ENCODE measurements at places on chromosomes 6 and 20.

GRCh38 chr6:42911171-42912021 lies 4.5 kb upstream of the PTCRA start:
- DNase-seq, result no peak

GRCh38 chr20:48651960-48652359 lies 175.8 kb downstream of the PREX1 start:
- no peak for DNase-seq

GRCh38 chr6:21436625-21437024 lies 156.9 kb upstream of the SOX4 start:
- DNase-seq, result no peak

DNA sequence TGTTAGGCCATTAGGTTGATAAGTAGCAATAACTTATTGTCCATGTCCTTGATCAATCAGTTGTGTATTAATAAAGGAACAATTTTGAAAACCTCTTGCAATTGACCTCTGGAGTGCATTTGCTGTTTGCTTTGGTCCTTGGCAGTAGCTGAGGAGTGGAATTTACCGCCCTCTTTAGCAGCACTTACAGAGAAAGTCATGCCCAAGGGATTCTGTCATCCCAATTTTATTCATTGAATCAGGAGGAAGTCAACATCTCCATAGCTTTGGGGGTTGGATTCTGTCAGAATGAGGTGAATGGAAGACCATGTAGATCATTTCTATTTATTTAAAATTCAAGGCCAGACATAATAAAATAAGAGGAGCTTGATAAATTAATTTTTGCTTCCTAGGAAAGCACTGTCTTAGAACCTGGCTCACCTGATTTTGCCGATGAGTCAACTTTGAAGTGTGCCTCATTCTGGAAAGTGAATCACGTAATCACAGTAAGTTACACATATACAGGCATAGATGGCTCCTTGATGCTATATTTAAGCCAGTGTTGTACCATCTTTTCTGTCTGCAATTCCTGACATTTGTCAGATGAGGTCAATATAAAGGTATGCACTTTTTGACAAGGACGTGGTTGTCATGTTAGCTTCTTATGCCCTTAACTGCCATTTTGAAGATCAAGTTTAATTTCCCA lies 128.7 kb upstream of the MLIP start:
- DNase-seq, result no peak

DNA sequence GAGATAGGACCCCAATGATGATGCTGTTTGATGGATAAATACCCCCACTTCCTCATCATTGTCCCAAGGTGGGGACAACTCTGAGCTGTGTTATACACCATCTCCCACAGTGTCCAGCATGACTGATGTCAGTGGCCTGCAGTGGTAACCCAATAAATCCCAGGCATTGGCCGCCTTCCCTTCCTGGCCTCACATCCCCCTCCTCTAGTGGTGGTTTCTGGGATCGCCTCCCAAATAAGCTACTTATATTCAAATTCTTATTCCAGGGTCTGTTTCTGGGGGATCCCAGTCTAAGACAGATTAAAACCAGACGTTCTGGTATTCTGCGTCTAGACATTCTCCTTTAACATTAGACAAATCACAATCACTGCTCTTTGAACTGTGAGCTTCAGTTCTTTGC lies 90.6 kb downstream of the SCP2D1 start:
- no peak for DNase-seq

DNA sequence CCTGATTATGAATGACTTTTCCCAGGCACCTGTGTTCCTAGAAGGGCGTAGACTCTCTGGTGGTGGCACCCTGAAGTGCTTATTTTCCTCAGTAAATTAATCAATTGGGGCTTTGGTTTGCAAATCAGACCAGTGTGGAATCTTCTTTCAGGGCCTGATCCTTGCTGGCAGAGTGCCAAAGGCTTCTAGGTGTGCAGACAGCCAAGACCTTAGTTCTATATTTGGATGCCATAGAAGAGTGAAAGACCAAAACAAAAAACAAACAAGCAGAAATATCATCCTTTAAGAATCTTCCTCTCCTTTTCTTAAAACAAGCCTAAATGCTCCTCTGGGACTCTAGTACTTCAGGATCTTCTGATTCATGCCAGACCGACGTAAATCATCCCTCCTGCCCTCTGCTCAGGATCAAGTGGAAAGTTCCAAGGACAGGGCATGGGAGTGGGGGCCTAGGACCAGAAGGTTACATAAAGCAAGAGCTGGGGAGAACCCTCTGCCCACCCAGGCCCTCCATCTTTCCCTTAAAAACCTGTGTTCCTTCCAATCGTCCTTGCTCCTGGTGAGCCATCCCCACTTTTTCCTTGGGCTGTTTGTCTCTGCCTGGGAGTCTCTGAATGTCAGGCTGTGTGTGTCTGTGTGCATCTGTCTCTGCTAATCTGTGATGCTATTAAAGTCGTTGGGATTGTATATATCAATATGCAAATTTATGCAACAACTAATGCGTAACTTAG lies 70.5 kb upstream of the MYLIP start:
- DNase-seq, result no peak

GRCh38 chr6:30940361-30940986 lies at the start of gene MUCL3:
Gene MUCL3 (plus strand): TSS chr6:30940973. CDS start chr6:30941000, 27 bp downstream.
- DNase-seq, result no peak

- no peak for DNase-seq
These were observed 1.7 kb downstream of the KCTD20 start for GRCh38 chr6:36444470-36444869.

- no peak for DNase-seq
These were observed 21.7 kb downstream of the THBS2 start for GRCh38 chr6:169231790-169232506.

- no peak for DNase-seq
These were observed 53.6 kb upstream of the LRRC1 start for GRCh38 chr6:53741034-53741823.
